ENCODE measurements at places on chromosomes 2 and 18. TPM values are rescaled to one million over a fixed set of nuclear protein-coding genes. Genes with fewer than 3 reads are reported as not detected.

The MC4R gene
- total RNA-seq: not detected

The MAPK4 gene
- total RNA-seq: not detected

The EPG5 gene
- total RNA-seq: 20.9 TPM

- no peak for DNase-seq
Observed at GRCh38 chr2:4930704-4931103, 761.5 kb upstream of the SOX11 start.

- DNase-seq: no peak
Observed at GRCh38 chr2:88568179-88568578, 59.1 kb downstream of the EIF2AK3 start.
